ENCODE measurements at places on chromosomes 16 and 17. TPM values are rescaled to one million over a fixed set of nuclear protein-coding genes. Genes with fewer than 3 reads are reported as not detected.

- no peak overlapping the region for H3K4me3 ChIP-seq
- H3K27me3 ChIP-seq, result peaks cover 6% of the 10 kb centered on the region
- DNase-seq, result no peak
Observed at GRCh38 chr16:17769065-17769464, 298.3 kb upstream of the XYLT1 start.

- H3K27ac ChIP-seq, result no peak overlapping the region
- no peaks in the 10 kb centered on the region for H3K4me1 ChIP-seq
- DNase-seq, result no peak
- peaks cover 27% of the 10 kb centered on the region for H3K36me3 ChIP-seq
Observed at GRCh38 chr17:9389111-9389527, 186.5 kb downstream of the STX8 start.

- H3K27ac ChIP-seq, result no peak overlapping the region
- H3K27me3 ChIP-seq, result no peaks in the 10 kb centered on the region
- no peak for DNase-seq
- no peak overlapping the region for H3K4me3 ChIP-seq
Observed at GRCh38 chr16:8716592-8716991, 42.2 kb downstream of the ABAT start.

DNA sequence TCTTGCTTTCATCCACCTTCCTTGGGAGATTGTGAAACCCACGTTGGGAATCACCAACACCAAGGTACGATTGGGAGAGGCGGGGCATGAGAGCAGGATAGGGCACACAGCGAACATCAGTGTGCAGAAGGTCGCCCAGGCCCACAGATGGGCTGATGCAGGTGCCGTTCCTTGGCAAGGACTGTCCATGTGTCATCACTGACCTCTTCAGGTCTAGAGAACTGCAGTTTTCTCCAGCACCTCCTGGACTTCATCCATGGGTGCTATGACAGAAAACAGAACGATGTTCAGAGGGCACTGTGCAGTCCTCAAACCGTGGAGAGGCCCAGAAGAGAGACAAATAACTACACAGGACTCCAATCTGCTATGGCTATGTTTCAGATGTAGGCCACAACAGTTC, 23.9 kb upstream of the TAT start:
- H3K36me3 ChIP-seq, result no peaks in the 10 kb centered on the region
- peaks cover 8% of the 10 kb centered on the region for H3K27me3 ChIP-seq
- no peak overlapping the region for H3K27ac ChIP-seq
- H3K4me1 ChIP-seq, result no peaks in the 10 kb centered on the region
- no peak for DNase-seq

GRCh38 chr16:19524356-19524615, 544 bp downstream of the CCP110 start:
- H3K27me3 ChIP-seq, result no peaks in the 10 kb centered on the region
- peaks cover 56% of the 10 kb centered on the region for H3K4me1 ChIP-seq
- H3K36me3 ChIP-seq, result no peaks in the 10 kb centered on the region

DNA sequence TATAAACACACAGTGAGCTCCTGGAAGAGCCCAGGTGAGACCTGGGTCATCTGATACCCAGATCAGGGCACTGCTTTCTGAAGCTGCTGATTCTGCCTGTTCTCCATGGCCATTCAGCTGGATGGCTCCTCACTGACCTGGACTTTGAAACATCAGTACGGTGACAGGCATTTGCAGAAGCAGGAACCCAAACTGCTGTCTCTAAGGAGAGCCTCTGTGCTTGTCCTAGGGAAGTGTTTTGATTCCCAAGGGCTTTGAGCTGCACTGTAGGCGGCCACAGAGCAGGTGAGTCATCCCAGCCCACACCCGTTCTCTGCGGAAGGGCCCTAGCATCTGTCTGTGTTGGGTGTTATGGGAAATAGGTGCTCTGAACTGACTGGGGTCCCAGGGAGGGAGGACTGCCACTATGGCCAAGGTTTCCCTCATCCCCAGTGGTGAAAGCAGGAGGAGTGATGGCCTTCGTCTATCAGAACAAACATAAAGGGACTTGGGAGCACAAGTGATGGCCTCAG, 60.7 kb upstream of the ADCY9 start:
- no peak overlapping the region for H3K27ac ChIP-seq
- no peak for DNase-seq
- peaks cover 4% of the 10 kb centered on the region for H3K27me3 ChIP-seq
- no peaks in the 10 kb centered on the region for H3K4me1 ChIP-seq

- H3K4me3 ChIP-seq, result no peak overlapping the region
- no peaks in the 10 kb centered on the region for H3K36me3 ChIP-seq
- DNase-seq, result no peak
- peak overlapping the region; percentile 82 for H3K27ac ChIP-seq
Observed at GRCh38 chr16:67989322-67990017, 9.2 kb upstream of the DPEP3 start.

- no peak for DNase-seq
- H3K36me3 ChIP-seq, result no peaks in the 10 kb centered on the region
- no peaks in the 10 kb centered on the region for H3K27me3 ChIP-seq
- H3K4me1 ChIP-seq, result peaks cover 44% of the 10 kb centered on the region
- peak overlapping the region; percentile 98 for H3K4me3 ChIP-seq
Observed at GRCh38 chr17:39923836-39924690, 3.3 kb downstream of the ORMDL3 start.

- no peak overlapping the region for H3K4me3 ChIP-seq
- peaks cover 3% of the 10 kb centered on the region for H3K4me1 ChIP-seq
- H3K27ac ChIP-seq, result no peak overlapping the region
- peaks cover 17% of the 10 kb centered on the region for H3K27me3 ChIP-seq
- DNase-seq, result no peak
Observed at GRCh38 chr16:8583732-8584131, 6.6 kb downstream of the TMEM114 start.

DNA sequence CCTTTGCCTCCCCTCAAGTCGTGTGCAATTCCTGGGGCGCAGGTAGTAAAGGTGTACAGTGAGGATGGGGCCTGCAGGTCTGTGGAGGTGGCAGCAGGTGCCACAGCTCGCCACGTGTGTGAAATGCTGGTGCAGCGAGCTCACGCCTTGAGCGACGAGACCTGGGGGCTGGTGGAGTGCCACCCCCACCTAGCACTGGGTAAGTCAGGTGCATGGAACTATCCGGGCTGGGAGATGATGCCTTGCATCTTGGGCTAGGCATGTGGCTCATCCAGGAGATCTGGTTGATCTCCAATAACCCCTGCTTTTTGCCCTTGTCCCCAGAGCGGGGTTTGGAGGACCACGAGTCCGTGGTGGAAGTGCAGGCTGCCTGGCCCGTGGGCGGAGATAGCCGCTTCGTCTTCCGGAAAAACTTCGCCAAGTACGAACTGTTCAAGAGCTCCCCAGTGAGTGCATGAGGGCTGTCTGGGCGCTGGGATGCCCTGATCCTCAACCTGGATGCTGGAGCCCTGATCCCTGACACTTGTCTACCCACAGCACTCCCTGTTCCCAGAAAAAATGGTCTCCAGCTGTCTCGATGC, 5.2 kb downstream of the GRB7 start:
- peaks cover 12% of the 10 kb centered on the region for H3K4me1 ChIP-seq
- H3K27ac ChIP-seq, result no peak overlapping the region
- no peak overlapping the region for H3K4me3 ChIP-seq
- H3K36me3 ChIP-seq, result no peaks in the 10 kb centered on the region
- no peak for DNase-seq
- peaks cover 24% of the 10 kb centered on the region for H3K27me3 ChIP-seq

DNA sequence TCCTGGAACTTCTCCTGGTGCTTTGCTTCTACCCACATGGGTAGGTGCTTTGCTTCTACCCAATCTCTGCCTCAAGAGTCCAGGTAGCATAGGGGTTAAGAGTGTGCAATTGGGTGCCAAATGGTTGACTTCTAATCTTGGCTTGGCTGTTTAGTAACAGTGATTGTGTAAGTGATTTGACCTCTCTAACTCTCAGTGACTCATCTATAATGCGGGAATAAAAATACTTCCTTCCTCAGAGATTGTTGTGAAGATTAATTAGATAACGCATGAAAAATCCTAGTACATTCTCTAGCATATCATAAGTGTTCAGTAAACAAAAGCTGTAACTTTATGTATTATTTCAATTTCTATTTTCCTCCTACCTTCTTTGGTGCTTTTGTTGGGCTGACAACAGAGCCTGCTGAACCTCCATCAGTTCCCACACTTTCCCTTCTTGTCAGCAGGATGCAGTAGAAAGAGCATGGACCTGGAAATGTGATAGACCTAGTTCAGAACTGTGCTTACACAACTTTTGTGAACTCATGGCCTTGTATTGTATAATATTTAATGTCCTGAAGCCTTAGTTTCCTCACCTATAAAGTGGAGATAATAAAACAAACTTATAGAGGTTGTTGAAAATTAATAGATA, 72.9 kb upstream of the SMIM36 start:
- no peaks in the 10 kb centered on the region for H3K4me1 ChIP-seq
- no peaks in the 10 kb centered on the region for H3K27me3 ChIP-seq
- DNase-seq, result no peak
- H3K4me3 ChIP-seq, result no peak overlapping the region
- H3K36me3 ChIP-seq, result no peaks in the 10 kb centered on the region

DNA sequence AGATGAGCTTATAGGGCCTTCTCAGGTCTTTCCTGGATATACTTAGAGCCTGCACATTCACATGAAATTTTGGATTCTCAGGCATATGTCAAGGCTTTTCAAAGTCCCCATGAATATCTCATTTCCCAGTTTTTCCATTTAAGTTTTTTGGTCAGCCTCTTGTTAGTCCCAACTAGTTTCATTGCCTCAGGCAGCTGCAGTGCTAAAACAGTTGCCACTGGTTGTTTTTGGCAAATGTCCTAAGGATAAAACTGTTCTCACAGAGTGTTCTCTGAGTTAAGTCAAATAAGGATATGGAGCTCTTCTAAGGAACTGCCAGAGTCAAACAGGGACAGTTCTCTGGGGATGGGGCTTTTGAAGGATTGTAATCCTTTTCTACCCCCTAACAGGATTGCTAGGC, 39.9 kb upstream of the ABCC11 start:
- H3K4me1 ChIP-seq, result peaks cover 14% of the 10 kb centered on the region
- H3K27me3 ChIP-seq, result no peaks in the 10 kb centered on the region
- H3K4me3 ChIP-seq, result no peak overlapping the region
- DNase-seq, result no peak
- H3K27ac ChIP-seq, result no peak overlapping the region

GRCh38 chr16:30473231-30474073, 910 bp downstream of the ITGAL start:
- peak; percentile 29 for DNase-seq
- no peaks in the 10 kb centered on the region for H3K27me3 ChIP-seq
- peak overlapping the region; percentile 92 for H3K27ac ChIP-seq

- no peaks in the 10 kb centered on the region for H3K4me1 ChIP-seq
- no peak overlapping the region for H3K4me3 ChIP-seq
- H3K36me3 ChIP-seq, result peaks cover 26% of the 10 kb centered on the region
- DNase-seq, result no peak
- no peaks in the 10 kb centered on the region for H3K27me3 ChIP-seq
Observed at GRCh38 chr17:9883451-9883850, 21.6 kb downstream of the RCVRN start.

DNA sequence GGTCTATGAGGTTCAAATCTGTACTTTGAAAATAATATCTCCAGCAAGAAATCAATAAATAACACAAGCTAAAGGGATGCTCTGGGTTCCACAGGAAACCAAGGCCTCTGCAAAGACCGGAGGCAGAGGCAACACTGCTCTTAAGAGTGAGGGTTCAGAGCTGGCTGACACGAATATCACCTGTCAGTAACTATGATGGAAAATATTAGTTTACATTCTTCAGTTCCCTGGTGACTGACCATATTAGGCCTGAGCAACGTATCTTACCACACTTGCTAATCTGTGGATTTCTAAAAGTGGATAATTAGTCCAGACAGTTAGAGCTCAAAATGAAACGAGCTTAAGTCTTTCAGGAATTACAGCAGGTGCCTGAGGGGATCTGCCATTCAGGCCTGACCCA, 459.3 kb downstream of the HS3ST3B1 start:
- peak overlapping the region; percentile 8 for H3K27ac ChIP-seq
- H3K4me3 ChIP-seq, result no peak overlapping the region
- H3K36me3 ChIP-seq, result no peaks in the 10 kb centered on the region
- peaks cover 8% of the 10 kb centered on the region for H3K27me3 ChIP-seq

GRCh38 chr17:75521290-75521689, 4.2 kb upstream of the LLGL2 start:
- no peak for DNase-seq
- no peak overlapping the region for H3K4me3 ChIP-seq
- no peaks in the 10 kb centered on the region for H3K27me3 ChIP-seq
- H3K4me1 ChIP-seq, result peaks cover 39% of the 10 kb centered on the region
- H3K27ac ChIP-seq, result no peak overlapping the region
- H3K36me3 ChIP-seq, result no peaks in the 10 kb centered on the region

DNA sequence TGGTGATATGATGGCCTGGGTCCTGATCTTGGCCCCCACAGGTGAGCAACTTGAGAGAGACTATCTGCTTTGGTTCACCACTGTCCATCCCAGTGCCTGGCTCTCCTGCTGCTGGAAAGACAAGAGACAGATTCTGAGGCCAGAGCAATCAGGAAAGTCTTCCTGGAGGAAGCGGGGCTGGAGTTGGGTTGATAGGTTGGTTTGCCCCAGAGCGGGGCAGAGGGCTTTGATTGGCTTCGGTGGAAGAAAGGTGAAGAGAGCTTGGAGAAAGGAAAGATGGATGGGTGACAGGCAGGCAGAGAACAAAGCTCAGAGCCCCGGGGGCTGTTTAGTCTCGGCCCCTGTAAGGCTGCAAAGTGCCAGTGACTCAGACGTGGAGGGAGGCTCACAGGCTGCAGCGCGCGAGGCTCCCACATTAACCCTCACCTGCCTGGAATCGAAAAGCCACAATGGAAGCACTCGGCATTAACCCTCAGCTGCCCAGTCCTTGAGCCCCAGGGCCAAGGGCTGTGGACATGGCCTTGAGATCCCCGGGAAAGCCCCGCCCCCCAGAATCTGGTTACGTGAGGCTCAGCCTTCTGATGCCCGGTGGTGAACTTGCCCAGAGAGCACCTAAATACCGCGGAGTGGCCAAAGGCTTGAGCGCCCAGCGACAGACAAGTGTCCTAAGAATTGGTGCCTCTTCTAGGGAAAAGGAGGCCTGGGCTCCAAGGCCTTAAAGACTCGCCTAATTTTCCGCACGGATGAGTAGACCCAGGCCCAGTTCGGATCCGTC, 996 bp upstream of the CPNE2 start:
- H3K27me3 ChIP-seq, result no peaks in the 10 kb centered on the region
- H3K27ac ChIP-seq, result peak overlapping the region; percentile 4
- H3K4me3 ChIP-seq, result peak overlapping the region; percentile 69
- no peaks in the 10 kb centered on the region for H3K36me3 ChIP-seq

GRCh38 chr16:62545039-62545438, 508.8 kb upstream of the CDH8 start:
- no peak overlapping the region for H3K4me3 ChIP-seq
- H3K27me3 ChIP-seq, result no peaks in the 10 kb centered on the region
- no peaks in the 10 kb centered on the region for H3K4me1 ChIP-seq
- no peak overlapping the region for H3K27ac ChIP-seq
- no peaks in the 10 kb centered on the region for H3K36me3 ChIP-seq

GRCh38 chr17:80706463-80706867, 161.8 kb downstream of the RPTOR start:
- H3K4me1 ChIP-seq, result peaks cover 80% of the 10 kb centered on the region
- H3K27me3 ChIP-seq, result no peaks in the 10 kb centered on the region
- peaks cover 9% of the 10 kb centered on the region for H3K36me3 ChIP-seq
- DNase-seq, result no peak

- H3K36me3 ChIP-seq, result peaks cover 7% of the 10 kb centered on the region
- H3K4me1 ChIP-seq, result peaks cover 49% of the 10 kb centered on the region
- H3K27me3 ChIP-seq, result no peaks in the 10 kb centered on the region
- no peak for DNase-seq
Observed at GRCh38 chr17:81978524-81979298, 1.3 kb downstream of the ASPSCR1 start.

CCL23 gene
- polyA plus RNA-seq, result not detected

POLR2C gene
- 46.7 TPM for polyA plus RNA-seq

TBC1D3B gene
- polyA plus RNA-seq, result not detected

CAVIN1 gene
- polyA plus RNA-seq, result not detected

NPIPA8 gene
- 3.3 TPM for polyA plus RNA-seq

LHX1 gene
- not detected for polyA plus RNA-seq

WNK4 gene
- 0.09 TPM for polyA plus RNA-seq

DPEP3 gene
- polyA plus RNA-seq, result 1.1 TPM

OR1A1 gene
- polyA plus RNA-seq, result not detected

CACNA1G gene
- not detected for polyA plus RNA-seq

MYO15B gene
- polyA plus RNA-seq, result 1.9 TPM

AOC3 gene
- polyA plus RNA-seq, result not detected

MT4 gene
- polyA plus RNA-seq, result not detected

Data from naive thymus-derived CD8-positive, alpha-beta T cell (primary cell).